ENCODE measurements at places on chromosomes 2 and 18.

GRCh38 chr2:33215983-33216382 is 260.5 kb upstream of the RASGRP3 start:
- DNase-seq = no peak

DNA sequence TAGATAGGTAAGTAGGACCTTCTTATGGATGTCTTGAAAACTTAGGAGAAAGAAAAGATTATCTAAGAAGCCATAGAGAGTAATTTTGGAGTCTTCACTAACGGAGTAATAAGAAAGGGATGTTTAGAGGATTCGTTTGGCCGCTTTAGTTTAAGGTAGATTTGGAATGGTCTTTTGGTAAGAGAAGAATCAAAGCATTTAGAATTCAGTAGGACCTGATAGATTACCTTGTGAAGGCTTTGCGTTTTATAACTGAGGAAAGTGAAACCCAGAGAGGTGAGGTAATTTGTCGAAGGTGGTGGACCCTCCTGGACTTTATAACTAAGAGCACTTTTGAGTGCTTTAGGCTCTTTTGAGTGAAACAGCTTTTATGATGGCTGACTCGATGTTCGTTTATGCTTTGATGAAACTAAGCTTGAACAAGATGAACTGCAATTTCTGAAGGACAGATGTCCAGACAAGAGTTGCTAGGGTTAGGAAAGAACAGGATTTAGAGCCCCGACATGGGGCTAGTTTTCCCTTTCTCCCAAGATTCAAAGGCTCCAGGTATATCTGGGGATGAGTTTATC is 1.3 kb downstream of the MYL12B start:
- no peak for DNase-seq

GRCh38 chr2:128399256-128399655 is 80.6 kb upstream of the HS6ST1 start:
- no peak for DNase-seq

GRCh38 chr2:85680707-85681371 is 12.8 kb upstream of the SFTPB start:
- no peak for DNase-seq

DNA sequence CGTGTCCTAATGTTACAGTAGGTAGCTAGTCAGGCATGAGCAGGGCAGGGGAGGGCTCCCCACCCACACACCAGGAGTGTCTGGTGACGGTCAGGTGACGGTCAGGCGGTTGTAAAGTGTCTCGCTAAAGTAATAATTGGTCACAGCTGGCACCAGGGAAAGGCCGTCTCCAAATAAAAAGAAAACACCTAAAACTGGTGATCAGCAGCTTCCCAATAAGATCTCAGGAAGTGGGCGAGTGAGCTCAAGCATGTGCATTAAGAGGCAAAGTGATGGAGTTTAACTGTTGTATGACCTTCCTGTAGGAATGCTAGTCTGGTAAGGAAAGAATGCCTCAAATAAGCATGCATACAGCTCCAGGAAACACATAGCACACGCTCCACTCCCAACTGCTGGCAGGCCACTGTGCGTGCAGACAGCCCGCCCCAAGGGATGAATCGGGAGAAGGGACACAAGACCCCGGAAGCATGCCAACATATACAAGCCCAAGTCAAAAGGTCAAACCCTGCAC is 177.1 kb downstream of the RNF144A start:
- no peak for DNase-seq

GRCh38 chr2:62186156-62186905 is 9.6 kb upstream of the B3GNT2 start:
- DNase-seq = no peak
